ENCODE measurements at places on chromosomes 4 and X. TPM values are rescaled to one million over a fixed set of nuclear protein-coding genes. Genes with fewer than 3 reads are reported as not detected.

The TMEM47 gene
- total RNA-seq = 2.2 TPM

The PAGE1 gene
- not detected for total RNA-seq

The TCEAL4 gene
- 39.0 TPM for total RNA-seq

The UGT8 gene
- 14.8 TPM for total RNA-seq

The PIN4 gene
- 12.2 TPM for total RNA-seq

- peak; percentile 71 for DNase-seq
These were observed 176.0 kb downstream of the MGST2 start for GRCh38 chr4:139841464-139842195.

- DNase-seq = no peak
These were observed 42.6 kb downstream of the DDIT4L start for GRCh38 chr4:100147684-100148083.

DNA sequence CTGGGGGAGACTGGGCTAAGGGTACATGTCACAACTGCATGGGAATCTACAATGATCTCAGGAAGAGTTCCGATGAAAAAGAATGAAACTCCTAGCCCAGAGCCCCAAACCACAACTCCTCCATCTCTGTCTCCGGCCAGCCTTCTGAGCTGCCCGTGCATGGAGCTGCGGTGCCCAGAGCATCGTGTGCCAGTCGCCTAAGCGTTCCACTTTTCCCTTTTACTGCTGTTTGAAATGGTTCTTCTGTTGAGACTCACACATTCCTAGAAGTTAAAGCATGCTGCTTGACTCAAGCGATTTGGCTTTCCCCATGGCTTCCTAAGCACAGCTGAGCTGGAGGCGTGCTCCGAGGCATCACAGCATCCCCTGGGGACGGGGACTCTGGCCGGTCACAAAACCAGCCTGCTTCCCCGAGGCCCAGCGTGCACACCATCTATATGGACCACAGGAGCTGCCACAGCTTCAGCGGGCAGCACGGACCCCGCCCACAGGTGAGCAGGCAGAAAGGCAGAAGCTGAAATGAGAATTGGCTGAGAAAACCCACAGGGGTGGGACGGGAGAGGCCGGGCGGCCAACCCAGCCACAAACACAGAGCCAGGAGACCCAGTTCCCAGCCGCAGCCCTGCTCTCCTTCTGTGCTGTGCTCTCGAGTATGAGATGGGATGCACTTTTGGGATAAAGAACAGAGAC, 5.0 kb downstream of the CCNQ start:
- DNase-seq = no peak

GRCh38 chr4:76251441-76252270, at the start of gene FAM47E:
Gene FAM47E, plus strand, starts transcription at chr4:76251721. Its CDS starts 26 bp downstream, at chr4:76251747.
- DNase-seq = peak; percentile 93

- no peak for DNase-seq
These were observed 128.8 kb downstream of the RAB28 start for GRCh38 chr4:13355111-13355880.

- DNase-seq = no peak
These were observed 2043.8 kb downstream of the ARAP2 start for GRCh38 chr4:34200535-34200934.

- no peak for DNase-seq
These were observed 160.9 kb downstream of the CBR4 start for GRCh38 chr4:168849030-168849675.

DNA sequence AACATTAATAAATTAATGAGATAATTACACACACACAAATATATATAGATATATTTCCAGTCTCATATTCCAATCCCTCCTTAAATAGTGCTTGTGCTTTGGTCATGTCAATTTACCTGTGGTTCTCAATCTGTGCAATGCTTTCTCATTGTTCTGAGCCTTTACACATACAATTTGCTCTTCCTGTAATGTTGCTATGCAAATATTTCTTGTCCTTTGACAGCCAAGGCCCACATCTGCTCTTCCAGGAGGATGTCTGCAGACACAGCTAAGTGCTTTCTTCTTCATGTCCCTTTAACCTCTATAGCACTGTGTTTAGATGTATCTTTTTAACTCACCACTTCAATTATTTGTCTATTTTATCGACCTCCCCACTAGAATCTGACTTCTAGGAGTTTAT, 67.3 kb upstream of the RAPGEF2 start:
- DNase-seq = no peak

DNA sequence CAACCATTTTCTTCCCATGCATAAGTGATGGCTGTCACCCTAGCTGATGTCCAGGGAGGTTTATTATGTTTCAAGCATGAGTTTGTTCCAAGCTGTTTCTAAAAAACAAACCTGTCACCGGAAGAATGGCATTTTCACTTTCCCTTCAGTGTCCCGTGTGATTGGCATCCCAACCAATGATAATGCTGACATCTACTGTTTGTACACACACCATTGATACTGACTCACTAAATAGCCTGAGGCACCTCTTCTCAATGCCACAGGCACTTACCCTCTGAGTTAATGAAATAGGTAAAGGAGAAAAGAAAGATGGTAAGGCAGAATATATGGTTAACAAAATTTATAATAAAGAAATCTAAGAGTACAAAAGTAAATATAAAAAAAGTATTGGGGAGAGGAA, 23.1 kb upstream of the VCX2 start:
- no peak for DNase-seq

DNA sequence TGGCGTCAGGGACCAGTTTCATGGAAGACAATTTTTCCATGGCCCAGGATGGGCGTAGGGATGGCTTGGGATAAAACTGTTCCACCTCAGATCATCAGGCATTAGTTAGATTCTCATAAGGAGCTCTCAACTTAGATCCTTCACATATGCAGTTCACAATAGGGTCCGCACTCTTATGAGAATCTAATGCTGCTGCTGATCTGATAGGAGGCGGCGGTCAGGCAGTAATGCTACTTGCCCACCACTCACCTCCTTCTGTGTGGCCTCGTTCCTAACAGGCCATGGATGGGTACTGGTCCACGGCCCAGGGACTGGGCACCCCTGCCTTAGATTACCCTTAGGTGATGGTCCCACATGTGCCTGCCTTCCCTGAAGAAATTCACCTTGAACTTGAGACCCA, 28.8 kb upstream of the ENPP6 start:
- no peak for DNase-seq

DNA sequence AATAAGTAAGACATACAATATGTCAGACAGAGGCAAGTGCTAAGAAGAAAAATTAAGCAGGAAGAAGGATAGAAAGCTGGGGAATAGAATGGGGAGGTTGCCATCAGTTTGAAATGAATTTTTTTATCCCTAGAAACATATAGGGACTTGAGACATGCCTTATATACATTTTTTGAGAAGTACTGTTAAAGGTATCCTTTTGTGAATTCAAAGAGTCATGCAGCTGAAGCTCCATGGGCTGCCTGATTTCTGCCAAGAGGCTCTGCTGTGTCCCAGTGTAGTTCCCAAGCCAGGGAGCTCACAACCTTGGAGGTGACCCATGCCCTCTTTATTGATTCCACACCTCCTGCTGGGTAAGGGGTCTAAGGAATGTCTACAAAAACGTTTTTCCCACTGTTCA, 564.6 kb upstream of the DIPK2B start:
- no peak for DNase-seq

- no peak for DNase-seq
These were observed 12.5 kb upstream of the ART3 start for GRCh38 chr4:76061982-76062381.

DNA sequence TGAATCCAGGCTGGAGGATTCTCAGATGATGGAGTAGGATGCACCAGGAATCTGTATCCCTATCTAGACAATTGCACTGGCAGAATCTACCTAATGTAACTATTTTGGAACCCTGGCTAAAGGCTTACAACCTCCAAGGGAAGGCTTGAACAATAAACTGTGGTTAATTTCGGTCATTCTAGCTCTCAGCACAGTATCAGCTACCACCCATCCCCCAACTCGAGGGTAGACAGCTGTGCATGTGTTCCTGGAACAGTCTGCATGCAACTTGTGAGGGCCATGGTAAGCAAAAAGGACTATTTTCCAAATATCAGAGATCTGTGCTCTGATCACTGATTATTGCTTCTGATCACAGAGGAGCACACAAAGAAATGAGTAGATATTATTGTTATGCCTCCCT, 34.0 kb downstream of the ELF2 start:
- no peak for DNase-seq

DNA sequence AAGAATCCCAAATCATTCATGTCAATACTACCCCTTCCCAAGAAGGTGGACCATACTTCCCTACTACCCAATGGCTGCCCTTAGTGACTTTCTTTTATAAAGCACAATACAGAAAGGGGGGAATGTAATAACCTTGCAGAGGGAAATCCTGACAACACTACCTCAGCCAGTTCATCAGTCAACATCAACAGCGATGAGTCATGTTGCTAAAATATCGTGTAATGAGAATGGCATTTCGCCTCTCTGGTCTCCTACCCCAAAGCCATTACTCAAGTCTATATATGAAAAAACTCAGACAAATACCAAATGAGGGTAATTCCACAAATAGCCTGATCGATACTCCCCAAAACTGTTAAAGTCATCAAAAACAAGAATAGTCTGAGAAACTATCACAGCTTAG, 3.3 kb upstream of the MAGEA8 start:
- DNase-seq = no peak

DNA sequence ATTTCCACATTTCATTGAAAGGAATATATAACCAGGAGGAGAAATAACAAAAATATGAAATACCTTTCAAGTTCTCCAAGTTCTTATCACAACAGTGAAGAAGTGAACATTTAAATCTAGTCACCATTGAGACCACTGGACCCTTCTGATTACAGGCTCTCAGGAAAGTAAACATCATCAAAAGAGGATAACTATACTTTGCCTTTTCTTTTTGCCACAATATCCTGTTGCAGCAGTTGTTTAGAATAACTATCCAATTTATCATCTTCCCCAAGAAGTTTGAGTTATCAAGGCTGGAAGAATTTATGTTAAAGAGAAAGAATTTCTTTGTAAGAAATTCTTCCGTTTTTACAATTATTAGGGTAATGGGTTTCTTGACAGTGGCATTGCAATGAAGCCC, 3.6 kb downstream of the LRP2BP start:
- no peak for DNase-seq

DNA sequence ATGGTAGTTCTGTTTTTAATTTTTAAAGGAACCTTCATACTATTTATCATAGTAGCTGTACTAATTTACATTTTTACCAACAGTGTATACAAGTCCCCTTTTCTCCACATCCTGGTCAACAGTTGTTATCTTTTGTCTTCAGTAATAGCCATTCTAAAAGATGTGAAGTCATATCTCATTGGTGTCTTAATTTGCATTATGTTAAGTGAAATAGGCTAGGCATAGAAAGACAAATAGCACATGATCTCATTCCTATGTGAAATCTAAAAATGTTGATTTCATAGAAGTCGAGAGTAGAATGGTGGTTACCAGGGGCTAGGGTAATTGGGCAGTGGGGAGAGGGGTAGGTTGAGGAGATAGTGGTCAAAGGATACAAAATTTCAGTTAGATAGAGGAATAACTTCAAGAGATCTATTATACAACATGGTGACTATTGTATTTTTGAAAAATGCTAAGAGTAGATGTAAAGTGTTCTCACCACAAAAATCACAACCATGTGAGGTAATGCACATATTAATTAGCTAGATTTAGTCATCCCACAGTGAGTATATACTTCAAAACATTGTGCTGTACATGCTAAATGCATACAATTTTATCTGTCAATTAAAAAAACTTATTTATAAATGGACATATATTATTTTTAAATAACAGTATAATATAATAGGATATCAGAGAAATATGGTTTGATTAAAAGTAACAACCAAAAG, 58.9 kb downstream of the DIAPH2 start:
- no peak for DNase-seq

DNA sequence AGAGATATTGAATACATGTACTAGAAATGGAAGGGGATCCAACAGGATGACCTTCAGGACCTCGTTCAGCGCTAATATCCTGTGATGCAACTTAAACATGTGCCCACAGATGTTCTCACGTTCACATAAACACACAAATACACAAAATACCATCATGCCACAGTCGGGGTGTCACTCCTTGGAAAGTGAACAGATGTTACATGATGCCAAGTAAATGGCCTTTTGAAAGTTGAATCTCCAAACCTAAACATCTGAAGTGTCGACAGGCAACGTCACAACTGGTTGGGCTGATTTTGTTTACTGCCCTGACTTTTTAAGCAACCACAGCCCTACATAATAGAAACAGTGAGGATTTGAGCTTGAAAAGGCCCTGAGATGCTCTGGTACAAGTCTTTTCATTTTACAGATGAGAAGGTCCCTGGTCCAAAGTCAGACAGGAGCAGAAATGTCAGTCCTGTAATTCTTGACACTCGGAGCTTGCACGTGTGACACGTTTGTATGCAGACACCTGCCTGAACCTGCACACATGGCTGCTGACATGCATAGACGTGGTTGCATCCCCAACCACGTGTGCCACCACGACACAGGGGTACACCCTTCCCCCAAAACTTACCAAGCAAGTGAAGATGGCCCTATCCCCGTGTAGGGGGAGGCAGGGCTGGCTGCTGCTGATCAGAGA, 23.5 kb upstream of the BCORL1 start:
- no peak for DNase-seq

GRCh38 chrX:1534301-1535168, 2.5 kb downstream of the P2RY8 start:
- DNase-seq = no peak

DNA sequence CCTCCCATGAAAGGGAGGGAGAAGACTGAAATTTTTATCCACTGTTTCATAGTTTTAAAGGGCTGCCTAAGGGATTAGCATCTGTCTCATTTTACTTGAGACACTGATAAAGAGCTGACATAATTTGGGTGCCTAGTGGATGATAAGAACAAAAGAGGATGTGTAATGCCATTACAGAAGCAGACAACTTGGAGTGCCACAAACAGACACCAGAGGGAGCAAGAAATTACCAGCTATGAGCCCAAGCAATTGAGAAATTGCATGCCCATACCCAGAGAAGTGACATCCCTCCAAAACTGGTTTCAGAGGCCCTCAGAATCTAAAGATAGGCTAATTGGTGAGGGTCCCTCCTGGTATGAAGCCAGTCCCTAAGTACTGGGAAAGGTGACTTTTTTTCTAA, 38.5 kb upstream of the POU3F4 start:
- DNase-seq = peak; percentile 38

DNA sequence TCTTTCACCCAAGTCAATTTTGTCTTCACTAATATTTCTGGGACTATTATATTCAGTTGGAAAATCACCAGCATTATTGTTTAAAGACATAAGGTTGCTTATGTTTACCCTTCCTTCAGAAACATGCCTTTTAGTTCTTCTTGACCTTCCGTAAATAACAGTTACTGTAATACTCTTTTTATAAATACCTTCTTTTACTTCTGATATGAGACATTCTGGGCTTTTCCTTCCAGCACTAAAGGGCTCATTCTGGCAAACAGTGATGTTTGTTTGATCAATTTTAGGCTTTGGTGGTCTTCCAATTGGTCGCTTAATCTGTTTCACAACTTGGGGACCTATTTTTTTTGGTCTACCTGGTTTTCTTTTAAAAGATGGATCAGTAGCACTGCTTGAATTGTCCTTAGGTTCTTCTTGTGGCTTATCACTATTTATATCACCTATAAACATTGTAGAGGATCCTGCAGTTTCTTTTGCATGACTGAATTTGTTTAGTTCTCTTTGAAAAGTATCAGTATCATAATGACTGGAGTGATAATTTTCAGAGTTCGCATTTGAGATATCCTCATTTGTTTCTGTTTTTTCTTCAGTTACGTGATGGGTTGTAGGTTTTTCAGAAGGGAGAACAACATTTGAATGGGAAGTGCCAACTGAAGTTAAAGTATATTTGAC, 64.8 kb downstream of the NCAPG start:
- no peak for DNase-seq

Data from Caco-2 (cell line).